ENCODE measurements at places on chromosomes 5 and 9.

DNA sequence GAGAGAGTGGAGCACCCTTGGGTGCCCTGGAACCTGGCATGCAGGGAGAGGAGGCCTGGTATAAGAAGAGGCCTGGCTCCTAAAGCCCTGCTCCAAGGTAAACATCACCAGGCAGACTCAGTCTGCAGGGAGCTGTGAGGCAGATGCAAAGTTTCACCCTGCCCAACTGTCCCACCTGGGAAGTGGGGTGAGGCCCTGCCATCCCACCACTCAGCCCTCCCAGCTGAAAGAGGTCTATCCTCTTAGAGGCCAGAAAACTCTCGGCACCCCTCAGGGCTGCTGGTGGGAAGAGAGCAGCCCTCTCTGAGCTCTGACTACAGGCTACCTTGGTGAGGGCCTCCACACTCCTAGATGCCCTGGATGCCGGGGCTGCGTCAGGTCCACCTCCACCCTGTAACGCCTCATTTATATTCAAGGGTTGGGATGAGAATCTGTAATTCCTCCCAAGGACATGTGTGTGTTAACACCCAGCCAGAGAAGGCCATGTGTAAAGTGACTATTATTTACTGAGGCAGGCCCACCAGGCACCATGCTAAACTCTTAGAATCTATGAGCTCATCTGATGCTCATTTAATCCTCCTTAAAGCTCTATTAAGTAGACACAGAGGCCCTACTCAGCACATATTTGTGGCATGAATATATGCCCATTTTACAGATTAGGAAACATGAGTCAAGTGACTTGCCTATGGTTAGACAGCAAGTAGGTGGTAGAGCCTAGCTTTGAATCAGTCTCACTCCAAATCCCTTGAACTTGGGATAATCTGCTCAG is 205.9 kb downstream of the FSTL4 start:
- DNase-seq, result no peak

DNA sequence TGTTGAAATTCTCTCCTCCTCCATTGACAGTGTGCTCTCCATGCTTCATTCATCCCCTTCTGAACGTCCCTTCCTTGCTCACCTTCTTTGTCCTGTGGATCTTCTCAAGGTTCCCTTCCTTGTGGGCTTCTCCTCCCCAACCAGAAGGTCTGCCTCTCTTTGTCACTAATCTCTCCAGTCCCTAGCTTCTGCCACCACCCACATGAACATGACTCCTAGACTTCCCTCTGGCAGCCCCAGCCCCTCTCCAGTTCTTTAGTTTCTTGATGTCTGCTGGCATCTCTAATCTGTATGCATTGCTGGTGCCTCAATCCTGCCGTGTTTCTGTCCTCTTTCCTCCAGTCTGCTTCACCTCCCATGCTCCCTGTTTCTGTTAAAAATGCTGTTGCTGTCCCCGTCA is 79.3 kb downstream of the ARHGAP26 start:
- no peak for DNase-seq

DNA sequence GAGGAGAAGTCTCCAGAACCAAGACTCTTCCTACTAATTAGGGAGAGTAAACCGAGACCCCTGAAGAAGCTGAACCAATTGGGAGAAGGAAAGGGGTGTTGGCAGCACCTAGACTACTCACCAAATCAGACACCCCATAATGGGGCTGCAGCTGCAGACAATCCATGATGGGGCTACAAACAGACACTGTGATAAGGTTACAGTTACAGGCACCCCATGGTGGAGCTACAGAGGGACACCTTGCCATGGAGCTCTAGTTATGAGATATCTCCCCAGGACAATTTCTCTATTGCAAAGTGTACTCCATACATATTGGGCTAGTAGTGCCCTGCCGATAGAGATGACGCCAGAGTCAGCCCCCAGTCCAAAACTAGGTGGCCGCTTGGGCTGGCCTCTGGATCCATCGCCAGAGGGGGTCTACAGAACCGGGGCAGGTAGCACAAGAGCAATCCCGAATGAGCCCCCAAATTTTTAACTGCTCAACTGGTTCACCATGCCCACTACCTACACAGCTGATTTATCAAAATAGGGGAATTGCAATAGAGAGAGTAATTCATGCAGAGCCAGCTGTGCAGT is 2.1 kb upstream of the NANS start:
- no peak for DNase-seq

GRCh38 chr5:9507974-9508373 is 37.9 kb downstream of the SEMA5A start:
- DNase-seq, result no peak

GRCh38 chr9:14956208-14956607 is 46.0 kb upstream of the FREM1 start:
- DNase-seq, result no peak

DNA sequence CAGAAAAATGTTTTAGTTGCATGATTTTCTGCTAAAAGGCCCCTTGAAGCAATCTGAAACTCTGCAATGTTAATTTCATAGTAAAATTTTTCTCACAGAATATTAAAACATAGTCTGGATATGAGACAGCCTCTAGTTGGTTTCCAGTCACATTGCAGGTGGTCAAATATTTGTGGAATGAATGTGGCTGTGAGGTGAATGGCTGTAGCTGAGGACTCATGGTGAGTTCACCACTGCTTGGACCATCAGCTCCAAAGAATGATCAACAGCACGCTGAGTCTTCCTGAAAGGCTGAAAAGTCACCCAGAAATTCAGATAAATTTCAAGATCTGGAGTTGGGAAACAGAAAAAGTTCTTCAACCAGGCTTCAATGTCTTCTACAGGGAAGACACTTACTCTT is 79.8 kb downstream of the MAT2B start:
- no peak for DNase-seq

- DNase-seq, result no peak
Observed at GRCh38 chr5:161077496-161077895, 225.5 kb upstream of the ATP10B start.

Measured in stimulated activated CD4-positive, alpha-beta T cell treated with anti-CD3 and anti-CD28 coated beads, Interleukin-1b, Interleukin-23, amount 100 ng/mL, for 1 hour (primary cell).